ENCODE measurements at places on chromosomes 2 and 18. TPM values are rescaled to one million over a fixed set of nuclear protein-coding genes. Genes with fewer than 3 reads are reported as not detected.

GLI2 gene
- total RNA-seq = 0.05 TPM

IL1B gene
- 0.72 TPM for total RNA-seq

B3GNT7 gene
- total RNA-seq = 10.1 TPM

LRP1B gene
- total RNA-seq = not detected

ASB18 gene
- not detected for total RNA-seq

ING5 gene
- 34.6 TPM for total RNA-seq

MORN2 gene
- 3.5 TPM for total RNA-seq

RND3 gene
- 2.1 TPM for total RNA-seq

RGPD5 gene
- total RNA-seq = 14.1 TPM

RAB17 gene
- 1.1 TPM for total RNA-seq

PAX8 gene
- total RNA-seq = 1.2 TPM

C2orf15 gene
- total RNA-seq = 1.1 TPM

SPEG gene
- total RNA-seq = not detected

IL36A gene
- total RNA-seq = not detected

NHEJ1 gene
- total RNA-seq = 11.3 TPM

EFEMP1 gene
- 0.24 TPM for total RNA-seq

EVA1A gene
- total RNA-seq = 1.0 TPM

KCNJ13 gene
- total RNA-seq = not detected

UGT1A3 gene
- not detected for total RNA-seq

REV1 gene
- total RNA-seq = 30.7 TPM

CPO gene
- not detected for total RNA-seq

DOCK10 gene
- 81.5 TPM for total RNA-seq

TPRKB gene
- 23.6 TPM for total RNA-seq

PLEK gene
- 319 TPM for total RNA-seq

ZSWIM2 gene
- not detected for total RNA-seq

RIOK3 gene
- total RNA-seq = 44.1 TPM

RESP18 gene
- not detected for total RNA-seq

ADRA2B gene
- 0.10 TPM for total RNA-seq

SGO2 gene
- total RNA-seq = 21.7 TPM

GPATCH11 gene
- 11.8 TPM for total RNA-seq

SH3BP4 gene
- total RNA-seq = 0.19 TPM

CD226 gene
- 56.2 TPM for total RNA-seq

TXNDC9 gene
- total RNA-seq = 28.8 TPM

SLC38A11 gene
- not detected for total RNA-seq

CNNM3 gene
- 14.9 TPM for total RNA-seq

RHBDD1 gene
- 25.7 TPM for total RNA-seq

LOXHD1 gene
- total RNA-seq = not detected

CNGA3 gene
- not detected for total RNA-seq

LRRC30 gene
- total RNA-seq = not detected

DOK6 gene
- not detected for total RNA-seq

AP1S3 gene
- total RNA-seq = 9.2 TPM

MROH2A gene
- not detected for total RNA-seq

CRYBA2 gene
- not detected for total RNA-seq

LHCGR gene
- total RNA-seq = 0.11 TPM

ZNF396 gene
- total RNA-seq = 0.45 TPM

GPAT2 gene
- total RNA-seq = not detected

REG3G gene
- 0.51 TPM for total RNA-seq

KIF5C gene
- 0.37 TPM for total RNA-seq

G6PC2 gene
- not detected for total RNA-seq

SERPINB12 gene
- total RNA-seq = not detected

NEU2 gene
- total RNA-seq = not detected

ABCG5 gene
- not detected for total RNA-seq

MAB21L4 gene
- not detected for total RNA-seq

VWC2L gene
- total RNA-seq = not detected

STARD6 gene
- total RNA-seq = 0.33 TPM

GPR55 gene
- total RNA-seq = 30.1 TPM

SPP2 gene
- total RNA-seq = 0.37 TPM

RPRM gene
- not detected for total RNA-seq

GNAL gene
- total RNA-seq = not detected

Data from GM12878 (cell line).